Upper lobe of left lung (tissue), 6 donors: ENCODE measurements at places on chromosomes 11 and 22.

DNA sequence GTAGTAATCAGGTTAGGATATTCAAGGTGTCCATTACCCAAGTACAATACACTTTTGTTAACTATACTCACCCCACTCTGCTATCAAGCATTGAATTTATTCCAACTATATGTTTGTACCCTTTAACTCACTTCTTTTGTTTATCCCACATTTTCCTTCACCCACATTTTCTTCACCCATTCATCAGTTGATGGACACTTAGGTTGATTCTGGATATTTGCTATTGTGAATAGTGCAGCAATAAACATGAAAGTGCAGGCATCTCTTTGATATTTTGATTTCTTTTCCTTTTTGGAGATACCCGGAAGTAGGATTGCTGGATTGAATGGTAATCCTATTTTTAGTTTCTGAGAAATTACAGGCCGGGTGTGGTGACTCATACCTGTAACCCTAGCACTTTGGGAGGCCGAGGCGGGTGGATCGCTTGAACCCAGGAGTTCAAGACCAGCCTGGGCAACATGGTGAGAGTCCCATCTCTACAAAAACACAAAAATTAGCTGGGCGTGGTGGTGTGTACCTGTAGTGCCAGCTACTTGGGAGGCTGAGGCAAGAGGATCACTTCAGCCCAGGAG is 6.5 kb downstream of the TMEM25 start:
- no peak for DNase-seq

- DNase-seq: no peak
Measured at GRCh38 chr11:112795911-112796649, 165.1 kb upstream of the NCAM1 start.

DNA sequence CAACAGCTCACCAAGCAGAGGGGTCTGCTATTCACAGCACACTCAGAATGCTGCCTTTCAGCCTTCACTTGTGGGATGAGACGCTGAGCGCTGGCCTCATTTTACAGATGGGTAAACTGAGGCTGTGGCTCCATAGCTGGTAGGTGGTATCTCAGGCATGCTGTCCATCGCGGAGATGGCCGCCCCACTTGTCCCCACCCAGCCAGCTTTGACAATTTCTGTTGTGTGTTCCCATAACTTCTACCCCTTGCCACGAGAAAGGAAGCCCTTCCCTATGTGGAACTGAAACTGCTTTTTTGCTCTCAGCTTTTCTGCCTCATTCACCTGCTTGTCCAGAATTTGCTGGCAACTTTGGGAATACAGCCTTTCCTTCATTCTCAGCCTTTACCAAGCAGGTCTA is 36.1 kb upstream of the NNMT start:
- DNase-seq: no peak

DNA sequence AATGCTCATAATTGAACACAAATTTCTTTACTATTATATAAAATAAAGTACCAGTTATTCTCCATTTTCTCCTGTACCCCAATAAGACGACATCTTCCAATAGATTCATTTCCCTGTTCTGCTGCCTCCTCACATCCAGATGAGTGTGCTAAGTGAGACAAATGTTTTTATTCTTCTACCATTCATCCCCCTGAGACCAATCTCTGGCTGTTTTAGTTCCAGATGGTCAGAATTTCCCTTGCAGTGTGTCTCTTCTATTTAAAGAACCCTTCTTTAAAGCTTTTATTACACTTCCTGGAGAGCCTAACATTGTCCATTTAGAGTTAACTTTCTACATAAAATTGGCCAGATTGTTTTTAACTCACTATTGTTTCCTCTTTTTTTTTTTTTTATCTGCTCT is 41.2 kb upstream of the GLYATL1 start:
- DNase-seq: no peak

DNA sequence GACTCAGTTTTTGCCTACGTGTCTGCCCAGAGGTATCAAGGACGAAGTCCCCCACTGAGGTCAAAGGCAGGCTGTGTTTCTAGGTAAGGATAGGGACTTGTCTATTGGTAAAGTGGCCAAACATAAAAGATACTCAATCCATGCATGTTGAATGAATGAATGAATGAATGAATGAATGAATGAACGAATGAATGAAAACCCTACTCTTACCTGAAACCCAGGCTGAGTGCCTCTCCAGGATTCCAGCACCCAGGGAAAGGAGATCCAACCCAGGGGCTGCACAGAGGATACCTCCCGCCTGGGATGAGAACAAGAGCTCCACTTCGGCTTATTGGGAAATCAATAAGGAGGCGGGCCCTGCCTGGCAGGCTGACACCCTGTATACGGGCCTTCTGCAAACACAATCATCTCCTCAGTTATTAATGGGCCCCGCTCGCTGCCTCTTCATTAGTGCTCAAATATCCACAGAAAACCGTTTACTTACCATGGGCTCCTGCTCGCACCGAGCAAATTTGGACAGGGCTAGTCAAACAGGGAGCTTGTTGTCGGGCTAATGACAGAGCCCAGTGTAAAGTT is 177.4 kb downstream of the BUD13 start:
- no peak for DNase-seq

- no peak for DNase-seq
Measured at GRCh38 chr11:130477586-130478203, 29.2 kb downstream of the ADAMTS15 start.

- no peak for DNase-seq
Measured at GRCh38 chr22:21695430-21696085, 29.7 kb downstream of the PPIL2 start.

DNA sequence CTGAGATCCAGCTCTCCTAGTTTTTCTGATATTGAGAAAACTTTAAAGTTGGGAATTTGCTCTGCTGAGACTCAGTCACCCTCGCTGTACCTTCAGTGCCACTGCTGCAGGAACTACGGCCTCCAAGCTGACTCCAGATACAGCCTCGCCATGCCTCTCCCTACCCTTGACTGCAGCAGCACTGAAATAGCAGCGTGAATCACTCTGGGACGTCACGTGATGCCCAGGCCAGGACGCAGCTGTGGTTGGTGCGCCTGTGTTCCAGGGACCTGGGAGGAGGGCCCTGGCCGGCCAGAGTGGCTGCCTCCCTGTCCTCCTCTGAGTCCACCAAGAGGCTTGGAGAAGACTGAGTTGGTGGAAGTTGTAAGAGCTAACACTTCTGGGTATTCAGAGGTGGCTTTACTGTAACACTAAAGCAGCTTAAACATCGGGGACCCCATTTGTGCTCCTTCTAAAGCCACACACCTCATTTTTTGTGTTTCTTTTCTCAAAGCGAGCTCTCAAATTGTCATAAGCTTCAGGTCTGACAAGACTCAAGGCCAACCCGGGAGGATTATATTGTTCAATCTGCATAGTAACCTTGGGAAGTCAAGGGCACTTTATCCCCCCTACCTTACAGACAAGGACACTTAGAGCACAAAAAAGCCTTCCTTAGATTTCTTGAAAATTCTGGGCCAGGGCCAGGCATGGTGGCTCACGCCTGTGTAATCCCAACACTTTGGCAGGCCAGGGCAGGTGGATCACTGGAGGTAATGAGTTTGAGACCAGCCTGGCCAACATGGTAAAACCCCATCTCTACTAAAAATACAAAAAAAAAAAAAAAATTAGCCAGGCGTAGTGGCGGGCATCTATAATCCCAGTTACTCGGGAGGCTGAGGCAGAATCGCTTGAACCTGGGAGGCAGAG is 4.2 kb upstream of the STIP1 start:
- peak; percentile 97 for DNase-seq

- DNase-seq: no peak
Measured at GRCh38 chr22:42642806-42643633, 2.6 kb upstream of the ATP5MGL start.

DNA sequence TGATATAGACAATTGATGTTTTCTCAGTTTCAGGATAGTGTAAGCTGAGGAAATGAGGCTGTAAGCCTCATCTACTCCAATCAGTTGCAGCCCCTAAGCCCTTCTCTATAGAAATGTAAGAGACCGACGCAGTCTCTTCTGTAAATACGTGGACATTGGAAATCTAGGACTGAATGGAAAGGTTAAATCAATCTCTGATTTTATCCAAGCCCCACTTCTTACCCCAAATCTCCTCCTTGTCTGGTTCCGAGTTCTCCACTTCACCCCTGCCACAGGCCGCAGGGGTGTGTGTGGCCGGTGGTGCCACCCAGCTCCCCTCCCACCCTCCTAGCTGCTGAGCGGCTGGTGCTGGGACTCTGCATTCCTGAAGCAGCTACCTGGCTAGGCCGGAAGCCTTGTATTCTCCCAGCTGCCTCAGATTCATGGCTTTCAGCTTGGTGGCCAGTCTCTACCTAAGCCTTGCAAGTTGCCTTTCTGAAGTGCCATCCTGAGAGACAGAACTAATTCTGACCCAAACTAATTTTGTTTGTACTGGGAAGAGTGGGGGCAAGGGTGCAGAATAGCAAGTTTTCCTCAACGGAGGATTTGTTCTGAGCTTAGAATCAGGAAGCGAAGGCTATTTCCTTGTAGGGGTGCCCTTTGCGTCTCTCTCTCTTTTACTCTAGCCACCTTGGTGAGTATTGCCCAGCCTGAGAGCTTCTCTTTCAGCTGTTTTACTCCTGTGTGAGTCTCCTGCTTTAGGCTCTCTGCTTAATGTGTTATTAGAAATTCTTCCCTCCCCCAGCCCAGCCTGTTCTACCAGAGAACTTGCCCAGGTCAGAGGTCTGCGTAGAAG is 749 bp downstream of the VWA5A start:
- peak; percentile 56 for DNase-seq

DNA sequence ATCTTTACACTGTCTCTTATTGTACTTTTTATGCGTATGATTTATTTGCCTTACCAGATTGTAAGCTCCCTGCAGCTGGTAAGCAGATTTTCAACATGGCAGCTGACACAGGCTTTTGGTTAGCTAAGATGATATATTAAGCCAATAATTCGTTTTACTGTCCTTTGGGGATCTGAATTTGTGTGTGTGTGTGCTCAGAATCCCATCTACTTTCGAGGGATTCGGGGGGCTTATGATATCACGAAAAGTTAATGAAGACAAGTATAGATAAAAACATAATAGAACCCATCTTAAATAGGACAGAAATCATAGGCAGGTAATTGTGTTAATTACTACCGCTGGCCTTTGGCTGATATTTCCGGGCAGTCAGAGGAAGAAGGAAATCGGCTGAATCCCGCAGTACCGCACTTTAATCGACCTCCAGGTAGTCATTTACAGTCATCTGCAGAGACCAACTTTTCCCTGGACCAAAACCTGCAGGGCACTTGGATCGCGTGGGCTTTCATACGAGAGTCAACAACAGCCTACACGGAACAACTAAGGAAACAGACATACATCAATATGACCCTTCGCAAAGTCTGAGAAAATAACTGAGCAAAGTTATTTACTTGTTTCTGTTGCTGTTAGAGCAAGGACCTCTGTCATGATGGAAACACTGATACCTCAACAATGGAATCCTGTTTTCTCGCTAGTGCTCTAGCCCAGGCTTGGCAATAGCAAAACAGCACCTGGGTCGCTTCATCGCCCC is 802 bp downstream of the KBTBD3 start:
- peak; percentile 21 for DNase-seq

- no peak for DNase-seq
Measured at GRCh38 chr22:48741540-48741939, 1086.1 kb downstream of the BRD1 start.
